Right lung (tissue), 10 donors: ENCODE measurements at places on chromosomes 2 and 18. TPM values are rescaled to one million over a fixed set of nuclear protein-coding genes. Genes with fewer than 3 reads are reported as not detected.

The MDH1B gene
- polyA plus RNA-seq = 3.8 TPM

GRCh38 chr2:215391531-215391930 is 44.3 kb downstream of the FN1 start:
- DNase-seq = no peak

The GALNT3 gene
- polyA plus RNA-seq = 22.4 TPM

DNA sequence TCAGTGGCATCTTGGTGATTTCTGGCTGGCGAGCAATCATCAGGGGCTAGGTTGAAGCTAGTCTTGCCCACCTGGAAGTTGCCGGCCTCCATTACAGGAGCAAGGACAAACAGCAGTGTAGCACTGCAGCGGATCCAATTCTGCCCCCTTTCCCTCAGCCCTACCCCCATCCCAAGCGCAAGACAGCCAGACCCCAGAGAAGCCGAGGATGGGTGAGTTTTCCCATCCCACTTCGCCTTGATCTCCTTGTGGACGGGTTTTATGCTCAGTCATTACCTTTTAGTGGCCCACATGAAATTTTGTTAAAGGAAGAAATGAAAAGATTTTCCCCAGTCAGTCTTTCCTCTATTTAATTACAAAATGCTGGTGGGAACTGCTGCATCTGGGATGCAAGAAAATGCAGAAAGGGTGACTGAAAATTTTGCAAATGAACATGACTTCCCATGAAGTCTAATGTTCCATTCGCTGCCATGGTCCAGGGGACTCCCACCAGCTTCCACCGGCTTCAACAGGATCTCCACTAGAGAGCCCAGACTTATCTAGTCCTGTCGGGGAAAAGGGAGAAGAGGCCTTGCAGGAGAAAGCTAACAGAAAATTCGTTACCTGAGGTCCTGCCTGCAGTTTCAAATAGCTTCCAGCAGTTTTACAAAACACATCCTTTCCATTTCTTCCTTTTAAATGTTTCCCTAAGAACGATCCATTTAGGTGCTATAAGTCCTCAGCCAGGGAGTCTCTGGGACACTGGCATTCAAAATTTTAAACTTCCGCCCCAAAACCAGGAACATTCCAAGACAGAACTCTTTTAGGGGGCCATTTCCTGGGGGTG is 1.9 kb upstream of the HOXD9 start:
- no peak for DNase-seq

The FHOD3 gene
- polyA plus RNA-seq = 1.6 TPM

The EPHA4 gene
- polyA plus RNA-seq = 18.6 TPM

GRCh38 chr2:201775326-201775725 is 5.4 kb downstream of the ALS2 start:
- DNase-seq = no peak

The DPP10 gene
- 5.0 TPM for polyA plus RNA-seq

The UGT1A10 gene
- not detected for polyA plus RNA-seq

The CCDC148 gene
- 2.7 TPM for polyA plus RNA-seq

DNA sequence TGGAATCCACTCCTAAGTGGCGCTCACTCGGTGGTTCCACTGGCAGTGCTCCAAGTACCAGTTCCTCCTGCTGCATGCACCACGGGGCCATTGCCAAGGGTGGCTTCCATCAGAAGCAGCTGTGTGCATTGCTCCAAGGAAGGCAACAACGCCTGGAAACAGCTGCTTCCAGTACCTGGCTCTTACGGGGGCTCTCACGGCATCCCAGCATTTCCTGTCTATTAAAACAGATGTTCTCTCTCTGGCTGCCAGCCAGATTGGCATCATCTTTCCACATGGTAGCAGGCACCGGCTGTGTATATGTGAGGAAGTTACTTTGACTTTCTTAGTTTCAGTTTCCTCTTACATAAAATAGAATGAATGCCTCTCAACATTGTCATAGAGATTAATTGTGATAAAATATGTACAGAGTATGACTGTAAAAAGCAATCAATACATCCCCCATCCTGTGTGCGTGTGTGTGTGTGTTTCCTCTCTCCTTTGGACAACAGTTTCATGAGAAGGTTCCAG is 84.9 kb downstream of the CMPK2 start:
- DNase-seq = peak; percentile 56

GRCh38 chr2:169365029-169365480 is 2.7 kb upstream of the LRP2 start:
- DNase-seq = no peak

DNA sequence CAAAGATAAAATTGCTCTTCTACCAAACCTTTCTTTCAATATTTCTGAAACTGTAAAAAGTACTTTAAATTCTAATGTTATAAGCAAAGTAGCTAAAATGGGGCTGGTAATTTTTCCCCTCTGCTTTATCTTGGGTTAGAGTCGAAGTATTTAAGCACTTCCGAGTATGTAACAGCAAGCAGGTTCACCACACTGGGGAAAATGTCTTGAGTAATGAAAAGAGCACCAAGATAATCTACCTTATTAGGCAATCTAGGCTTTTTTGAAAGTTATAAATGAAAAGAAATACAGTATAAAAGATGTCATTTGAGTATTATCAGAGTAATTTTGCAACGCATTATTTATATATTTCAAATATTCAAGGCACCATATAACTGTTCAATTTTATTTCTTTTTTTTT is 687 bp upstream of the DSG3 start:
- DNase-seq = no peak

DNA sequence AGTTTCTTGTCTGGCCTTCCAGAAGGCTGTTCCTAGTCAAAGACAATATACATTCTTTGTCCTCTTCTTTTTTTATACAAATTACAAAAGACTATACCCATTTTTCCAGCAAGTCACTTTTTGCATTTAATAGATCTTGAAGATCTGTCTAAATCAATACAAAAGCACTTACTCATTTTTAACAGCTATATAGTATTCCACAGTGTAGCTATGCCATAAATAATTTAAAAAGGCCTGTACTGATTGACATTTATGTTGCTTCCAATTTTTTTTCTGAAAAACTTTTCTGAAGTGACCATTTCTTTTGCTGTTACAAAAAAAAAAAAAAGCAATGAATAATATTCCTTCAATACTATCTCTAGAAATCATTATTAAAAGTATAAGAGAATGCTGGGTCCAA is 30.3 kb upstream of the HNRNPLL start:
- DNase-seq = no peak

- no peak for DNase-seq
Measured at GRCh38 chr2:98893911-98894321, 42.1 kb downstream of the CRACDL start.

DNA sequence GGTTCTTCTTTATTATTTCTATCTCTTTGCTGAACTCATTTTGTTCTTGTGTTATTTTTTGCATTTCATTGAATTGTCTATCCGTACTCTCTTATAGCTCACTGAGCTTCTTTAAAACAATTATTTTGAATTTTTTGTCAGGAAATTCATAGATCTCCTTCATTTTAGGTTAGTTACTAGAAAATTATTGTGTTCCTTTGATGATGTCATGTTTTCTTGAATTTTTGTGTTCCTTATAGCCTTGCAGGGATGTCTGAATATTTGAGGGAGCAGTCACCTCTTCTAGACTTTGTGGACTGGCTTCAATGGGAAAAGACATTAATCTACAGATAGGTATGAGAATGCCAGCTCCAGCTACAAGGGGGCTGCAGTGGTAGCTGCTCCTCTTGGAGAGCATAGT is 20.7 kb upstream of the OSBPL6 start:
- no peak for DNase-seq

- no peak for DNase-seq
Measured at GRCh38 chr2:95336406-95336805, 39.3 kb downstream of the KCNIP3 start.

- DNase-seq = no peak
Measured at GRCh38 chr2:231684314-231685223, 23.8 kb upstream of the PTMA start.

DNA sequence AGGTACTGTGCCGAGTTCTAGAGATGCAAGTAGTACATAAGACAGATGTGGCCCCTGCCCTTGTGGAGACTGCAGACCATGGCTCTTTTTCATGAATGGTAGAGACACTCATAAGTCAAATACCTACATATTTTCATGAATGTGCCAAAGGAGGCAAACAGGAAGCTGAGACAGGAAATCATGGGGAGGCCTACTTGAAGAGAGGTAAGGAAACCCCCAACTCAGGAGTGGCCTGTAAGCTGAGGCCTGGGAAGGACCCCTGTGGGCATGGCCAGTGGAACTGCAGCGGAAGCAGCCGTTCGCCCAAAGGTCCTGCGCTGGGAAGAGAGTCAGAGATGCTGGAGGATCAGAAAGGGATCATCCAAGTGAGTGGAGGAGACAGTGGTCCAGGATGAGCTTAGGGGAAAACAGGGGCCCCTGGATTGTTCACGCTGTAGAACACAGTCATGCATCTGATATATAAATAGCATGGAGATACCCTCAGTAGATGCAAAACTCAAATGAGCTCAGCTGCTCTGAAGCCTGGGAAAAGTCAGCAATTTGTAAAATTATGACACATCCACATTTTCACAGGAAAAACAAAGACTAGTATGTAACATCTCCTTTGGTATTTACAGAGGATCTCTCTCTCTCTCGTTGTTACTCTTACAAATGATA is 228.9 kb downstream of the NEDD4L start:
- DNase-seq = no peak

The SP5 gene
- 11.2 TPM for polyA plus RNA-seq

DNA sequence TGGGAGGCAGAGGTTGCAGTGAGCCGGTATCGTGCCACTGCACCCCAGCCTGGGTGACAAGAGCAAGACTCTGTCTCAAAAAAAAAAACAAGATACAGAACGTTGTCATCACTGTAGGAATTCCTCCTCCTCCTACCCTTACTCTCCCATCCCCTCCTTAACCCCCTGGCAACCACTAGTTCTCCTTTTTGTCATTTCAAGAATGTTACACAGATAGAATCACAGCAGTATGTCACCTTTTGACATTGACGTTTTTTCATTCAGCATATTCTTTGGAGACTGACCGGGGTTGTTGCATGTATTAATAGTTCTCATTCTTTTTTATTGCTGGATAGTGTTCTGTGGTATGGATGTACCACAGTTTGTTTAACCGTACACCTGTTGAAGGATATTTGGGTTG is 32.4 kb downstream of the TTLL4 start:
- DNase-seq = no peak

DNA sequence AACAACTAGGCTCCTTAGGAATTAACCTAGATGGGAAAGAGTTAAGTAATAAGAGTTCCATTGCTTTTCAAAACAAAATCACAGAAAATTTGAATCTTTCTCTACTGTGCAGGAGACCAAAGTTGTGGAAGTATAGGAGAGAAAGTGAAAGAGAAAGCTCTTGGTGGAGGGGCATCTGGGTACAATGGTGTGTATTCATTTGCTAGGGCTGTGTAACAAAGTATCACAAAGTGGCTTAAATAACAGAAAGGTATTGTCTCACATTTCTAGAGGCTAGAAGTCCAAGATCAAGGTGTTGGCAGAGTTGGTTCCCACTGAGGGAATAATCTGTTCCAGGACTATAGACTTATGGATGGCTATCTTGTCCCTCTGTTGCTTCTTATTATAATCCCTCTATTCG is 50.5 kb upstream of the GORASP2 start:
- DNase-seq = no peak

DNA sequence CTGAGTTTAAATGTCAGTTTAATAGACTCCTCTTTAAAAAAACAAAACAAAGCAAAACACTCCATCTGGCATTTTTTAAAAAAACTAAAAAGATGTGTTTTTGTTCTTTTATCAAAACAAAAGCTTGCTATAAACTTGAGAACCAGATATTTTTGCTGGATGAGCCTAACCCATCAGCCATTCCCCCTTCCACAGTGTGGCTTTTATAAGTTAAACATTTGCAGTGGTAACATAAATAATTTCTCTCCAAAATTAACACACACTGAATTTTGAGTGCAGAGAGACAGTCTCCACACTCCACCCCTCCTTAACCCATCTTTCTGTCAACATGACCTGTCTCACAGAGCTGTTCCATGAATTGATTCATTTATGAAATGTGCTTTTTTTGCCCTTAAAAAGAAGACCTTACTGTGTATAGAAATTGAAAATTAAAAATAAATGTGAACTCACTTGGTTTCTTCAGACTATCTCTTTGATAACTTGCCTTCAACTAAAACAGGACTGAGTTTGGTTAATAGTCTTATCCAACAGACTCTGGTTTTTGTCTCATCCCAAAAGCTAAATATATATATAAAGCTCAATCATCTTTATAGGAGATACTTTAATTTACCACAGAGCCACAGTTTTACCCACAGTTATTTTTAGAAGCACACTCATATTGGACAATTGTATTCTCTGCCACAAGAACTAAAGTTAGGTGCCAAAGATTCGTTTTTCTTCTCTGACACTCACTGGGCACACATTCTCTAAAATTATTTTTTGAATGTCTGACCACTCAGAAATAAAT is 64.8 kb upstream of the STK39 start:
- DNase-seq = no peak

- no peak for DNase-seq
Measured at GRCh38 chr2:62472312-62472711, 33.7 kb downstream of the TMEM17 start.

GRCh38 chr2:105749583-105750400 is 5.1 kb downstream of the NCK2 start:
- no peak for DNase-seq

GRCh38 chr2:64311948-64312621 is 141.9 kb upstream of the LGALSL start:
- peak; percentile 73 for DNase-seq

DNA sequence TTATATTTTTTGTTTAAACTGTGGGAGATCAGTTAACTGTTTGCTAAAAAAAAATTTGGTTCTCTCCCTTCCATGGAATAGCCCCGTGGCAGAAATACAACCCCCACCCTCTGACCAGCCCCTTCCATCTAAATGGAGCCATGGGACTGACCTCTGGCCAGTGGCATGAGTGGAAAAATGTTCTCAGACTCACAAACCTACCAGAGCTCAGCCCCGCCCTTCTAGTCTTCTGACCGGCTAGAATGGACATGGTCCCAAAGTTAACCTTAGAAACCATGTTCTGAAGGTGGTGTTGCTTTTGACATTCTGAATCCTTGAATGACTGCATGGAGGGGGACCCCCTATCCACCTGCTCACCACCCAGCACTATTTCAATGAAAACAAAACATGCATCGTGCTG is 1.3 kb upstream of the CHRNA1 start:
- DNase-seq = no peak

DNA sequence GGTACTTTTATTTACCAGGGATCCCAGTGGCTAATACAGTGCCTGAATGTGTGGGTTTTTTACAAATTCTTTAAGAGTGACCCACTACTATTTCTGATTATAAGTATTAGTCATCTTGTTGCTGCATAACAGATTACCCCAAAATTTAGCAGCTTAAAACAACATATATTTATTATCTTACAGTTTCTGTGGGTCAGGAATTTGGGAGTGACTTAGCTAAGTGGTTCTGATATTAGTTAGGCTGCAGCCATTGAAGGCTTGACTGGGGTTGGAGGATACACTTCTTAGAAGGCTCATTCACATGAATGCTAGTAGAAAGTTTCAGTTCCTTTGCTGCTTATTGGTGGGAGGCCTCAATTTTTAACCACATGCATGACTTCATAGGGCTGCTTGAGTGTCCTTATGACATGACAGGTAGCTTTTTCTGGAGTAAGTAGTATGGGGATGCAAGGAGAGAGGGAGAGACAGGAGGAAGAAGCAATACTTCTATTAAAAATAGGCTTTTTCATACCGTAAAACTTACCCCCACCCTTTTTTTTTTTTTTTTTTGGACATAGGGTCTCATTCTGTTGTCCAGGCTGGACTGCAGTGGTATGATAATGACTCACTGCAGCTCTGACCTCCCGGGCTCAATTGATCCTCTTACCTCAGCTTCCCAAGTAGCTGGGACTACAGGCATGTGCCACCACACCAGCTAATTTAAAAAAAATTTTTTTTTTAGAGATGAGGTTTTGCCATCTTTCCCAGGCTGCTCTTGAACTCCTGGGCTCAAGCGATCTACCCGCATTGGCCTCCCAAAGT is 13.3 kb upstream of the POLE4 start:
- DNase-seq = no peak

- no peak for DNase-seq
Measured at GRCh38 chr2:3094999-3095958, 282.3 kb downstream of the EIPR1 start.
